NCI-H1930 (cell line): ENCODE measurements at places on chromosomes 5 and 9.
A peak's percentile ranks its signal among the peaks of the same experiment; 100 is the strongest.

DNA sequence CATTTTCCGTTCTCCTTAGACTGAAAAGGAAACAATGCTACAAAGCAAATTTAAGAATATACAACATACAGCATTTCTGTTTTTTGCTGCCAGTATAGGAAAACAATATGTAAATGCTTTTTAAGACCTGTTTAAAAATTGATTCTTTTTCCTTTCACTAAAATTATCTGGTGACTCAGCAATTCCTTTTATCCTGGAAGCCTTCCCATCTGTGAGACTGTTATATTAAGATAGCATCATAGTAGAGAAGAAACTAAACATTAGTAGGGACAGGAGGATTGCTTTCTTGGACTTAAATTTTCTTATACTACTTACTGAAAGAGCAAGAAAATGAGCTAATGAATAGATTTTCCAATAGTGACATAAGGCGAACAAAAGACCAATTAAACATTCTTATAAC, 30.0 kb upstream of the GPR21 start:
- DNase-seq, result no peak

DNA sequence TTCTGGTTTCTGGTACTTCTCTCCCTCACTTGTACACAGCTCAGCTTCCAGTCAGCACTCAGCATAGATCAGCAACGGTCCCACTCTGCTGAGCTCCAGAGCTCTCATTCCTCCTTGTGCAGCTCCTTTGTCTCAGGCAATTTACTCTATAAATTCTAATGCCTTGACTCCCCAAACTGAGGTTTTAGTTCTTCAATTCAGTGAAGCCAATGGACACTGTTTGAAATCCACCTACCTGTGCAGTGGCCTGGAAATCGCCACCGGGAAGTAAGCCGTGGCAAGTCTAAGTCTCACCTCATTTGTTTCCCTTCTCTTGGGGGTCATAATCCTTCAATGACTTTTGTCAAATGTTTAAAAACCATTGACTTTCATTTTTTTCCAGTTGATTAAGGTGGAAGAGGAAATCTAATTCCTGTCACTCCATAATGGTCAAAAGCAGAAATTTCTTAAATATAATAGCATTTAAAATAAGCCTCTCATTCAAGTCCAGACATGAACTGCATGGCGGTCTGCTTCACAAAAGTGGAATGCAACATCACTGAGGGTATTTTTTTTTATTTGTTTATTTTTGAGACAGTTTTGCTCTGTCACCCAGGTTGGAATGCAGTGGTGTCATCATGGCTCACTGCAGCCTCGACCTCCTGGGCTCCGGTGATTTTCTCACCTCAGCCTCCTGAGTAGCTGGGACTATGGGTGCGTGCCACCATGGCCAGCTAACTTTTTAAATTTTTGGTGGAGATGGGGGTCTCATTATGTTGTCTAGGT, 79.6 kb downstream of the C7 start:
- no peak for DNase-seq

- DNase-seq, result no peak
Measured at GRCh38 chr9:113580041-113580953, 116.8 kb downstream of the RGS3 start.

DNA sequence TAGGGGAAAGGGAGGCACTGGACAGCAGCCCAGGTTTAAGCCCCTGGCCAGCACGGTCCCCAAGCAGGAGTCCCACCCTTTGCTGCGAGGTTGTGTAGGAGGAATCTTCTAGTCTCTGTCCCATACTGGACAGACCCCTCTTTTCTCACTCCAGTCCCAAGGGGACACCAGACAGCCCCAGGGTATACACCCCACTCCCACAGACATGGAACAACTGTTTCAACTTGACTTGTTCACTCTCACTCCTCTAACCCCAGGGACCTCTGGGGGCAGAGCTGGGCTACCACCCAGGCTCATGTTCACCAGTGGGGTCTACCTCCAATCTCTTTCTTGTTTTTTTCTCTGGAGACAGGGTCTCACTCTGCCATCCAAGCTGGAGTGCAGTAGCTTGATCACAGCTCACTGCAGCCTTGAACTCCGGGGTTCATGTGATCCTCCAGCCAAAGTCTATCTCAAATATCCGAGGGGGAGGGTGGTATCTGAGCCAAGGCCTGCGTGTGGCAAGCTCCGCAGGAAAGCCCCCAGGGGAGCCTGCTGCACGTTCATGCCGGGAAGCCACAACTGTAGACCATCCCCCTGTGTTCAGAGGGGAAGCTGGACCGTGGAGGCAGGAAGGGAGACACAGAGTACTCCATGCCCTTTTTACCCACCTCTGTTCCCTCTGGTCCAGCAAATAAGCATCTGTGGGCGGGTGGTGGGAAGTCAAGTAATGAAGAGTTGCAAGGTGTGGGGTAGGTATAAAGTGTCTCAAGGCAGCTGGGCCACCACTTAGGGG, 1.8 kb downstream of the PTGES2 start:
- DNase-seq, result no peak

DNA sequence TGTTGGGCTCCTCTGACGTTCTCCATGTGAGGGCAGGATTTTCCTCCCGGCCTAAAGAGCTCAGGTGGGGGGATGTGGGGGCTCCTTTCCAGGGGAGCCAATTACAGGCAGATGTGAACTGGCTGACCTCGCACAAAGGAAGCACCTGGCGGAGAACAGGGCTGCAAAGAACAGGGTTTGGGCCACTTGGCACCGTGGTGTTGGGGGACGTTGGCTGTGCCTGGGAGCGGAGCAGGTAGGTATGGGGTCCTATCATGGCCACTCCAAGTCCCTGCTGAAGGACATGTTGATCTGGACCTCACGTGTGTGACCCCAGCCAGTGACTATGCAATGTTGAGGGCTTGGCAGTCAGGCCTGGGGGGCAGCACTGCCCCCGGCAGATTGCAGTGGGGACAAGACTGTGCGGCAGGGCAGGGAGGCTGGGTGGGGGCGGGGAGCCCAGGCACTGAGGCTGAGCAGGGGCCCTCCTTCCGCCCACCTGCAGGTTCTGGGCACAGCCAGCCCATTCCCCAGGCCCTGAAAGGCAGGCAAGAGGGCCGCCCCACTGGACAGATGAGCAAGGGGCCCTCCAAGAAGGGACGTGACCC, 19.4 kb downstream of the FIBCD1 start:
- DNase-seq, result no peak

- DNase-seq, result no peak
Measured at GRCh38 chr5:17275289-17276158, 58.1 kb downstream of the BASP1 start.

- DNase-seq, result peak; percentile 8
Measured at GRCh38 chr9:137672907-137673791, 54.3 kb downstream of the EHMT1 start.

GRCh38 chr9:113705928-113706519, 170.1 kb upstream of the ZNF618 start:
- DNase-seq, result no peak

GRCh38 chr9:89687188-89687587, 82.4 kb downstream of the GADD45G start:
- DNase-seq, result no peak

- DNase-seq, result no peak
Measured at GRCh38 chr5:82564963-82565362, 286.8 kb upstream of the RPS23 start.

- DNase-seq, result no peak
Measured at GRCh38 chr9:80881940-80882339, 807.4 kb downstream of the TLE1 start.

DNA sequence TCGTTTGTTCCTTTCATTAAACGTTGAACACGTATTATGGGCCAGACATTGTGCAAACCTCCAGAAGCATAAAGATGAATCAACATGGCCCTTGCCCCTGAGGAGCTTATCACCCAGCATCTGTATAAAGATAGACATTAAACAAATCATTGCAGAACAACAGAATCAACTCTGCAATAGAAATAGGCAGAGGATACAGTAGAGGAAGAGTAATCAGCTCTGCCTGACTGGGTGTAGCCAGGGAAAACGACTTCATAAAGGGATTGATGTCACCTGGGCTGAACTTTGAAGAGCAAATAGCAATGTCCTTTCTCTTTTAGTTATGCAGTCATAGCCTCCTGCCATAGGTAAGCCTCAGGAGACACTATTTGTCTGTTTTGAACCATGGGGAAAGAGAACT, 13.4 kb downstream of the RGS7BP start:
- DNase-seq, result no peak

DNA sequence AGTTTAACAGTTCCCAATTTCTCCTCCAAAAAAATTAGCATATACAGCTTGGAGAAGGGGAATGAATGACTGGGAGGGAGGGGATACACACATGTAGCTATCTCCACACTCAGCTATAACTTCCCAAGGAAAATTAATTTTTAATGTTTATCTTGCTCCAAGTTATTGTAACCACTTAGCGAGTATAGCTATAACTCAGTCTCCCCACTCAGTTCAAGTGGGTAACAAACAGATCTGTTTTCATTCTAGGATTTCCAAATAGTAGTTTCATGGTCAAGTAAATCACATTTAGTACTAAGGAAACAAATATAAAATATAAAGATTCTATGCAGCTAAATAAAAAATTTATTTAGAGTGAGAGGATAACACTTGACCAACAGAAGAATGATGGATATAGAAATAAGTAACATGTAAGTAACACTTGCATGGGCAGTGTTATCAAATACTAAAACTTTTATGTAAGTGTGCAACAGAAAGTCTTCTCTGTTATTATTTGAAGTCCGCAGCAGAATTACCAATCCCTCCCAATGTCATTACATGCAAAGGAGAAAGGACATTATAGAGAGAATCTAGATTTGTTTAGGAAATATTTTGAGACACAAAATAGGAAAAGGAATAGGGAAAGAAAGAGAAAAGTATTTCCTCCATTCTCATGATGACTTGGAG, 10.2 kb upstream of the NFIB start:
- DNase-seq, result no peak

DNA sequence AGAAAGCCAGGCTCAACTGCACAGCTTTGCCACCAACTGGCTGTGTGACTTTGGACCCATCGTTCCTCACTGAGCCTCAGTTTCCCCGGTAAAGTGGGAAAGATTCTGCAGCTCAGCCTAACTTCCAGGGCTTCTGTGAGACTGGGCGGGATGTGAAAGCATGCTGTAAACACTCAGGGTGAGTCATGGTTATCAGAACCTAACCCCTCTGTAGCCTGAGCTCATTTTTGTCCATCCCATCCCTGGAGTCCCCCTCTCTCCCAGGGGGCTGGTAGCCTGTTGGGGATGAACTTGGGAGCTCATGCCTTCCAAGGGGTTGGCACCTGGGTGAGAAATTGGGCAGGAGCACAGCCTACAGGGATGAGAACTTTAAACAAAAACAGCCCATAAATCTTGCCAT, 2.3 kb downstream of the CCDC69 start:
- DNase-seq, result no peak

DNA sequence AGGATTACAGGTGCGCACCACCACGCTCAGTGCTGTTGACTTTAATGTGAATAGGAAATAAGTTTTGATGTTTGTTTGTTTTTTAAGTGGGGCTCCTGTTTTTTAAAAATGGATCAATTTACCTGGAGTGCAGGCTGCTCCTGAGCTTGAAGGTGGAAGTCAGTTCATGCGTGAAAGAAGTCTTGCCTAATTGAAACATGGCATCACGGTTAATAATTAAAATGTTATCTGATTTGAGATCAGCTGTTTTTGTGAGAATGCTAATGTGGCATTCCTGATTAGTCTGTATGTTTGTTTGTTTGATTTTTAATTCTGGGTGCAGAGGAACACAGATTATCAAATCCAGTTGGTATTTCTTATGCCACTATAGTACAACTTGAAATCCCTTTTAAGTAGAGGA, 6.5 kb downstream of the SFXN1 start:
- DNase-seq, result no peak

GRCh38 chr9:27276193-27277030, 20.5 kb downstream of the EQTN start:
- DNase-seq, result peak; percentile 62

- no peak for DNase-seq
Measured at GRCh38 chr9:63817622-63818518, 1467.1 kb downstream of the FOXD4L5 start.

DNA sequence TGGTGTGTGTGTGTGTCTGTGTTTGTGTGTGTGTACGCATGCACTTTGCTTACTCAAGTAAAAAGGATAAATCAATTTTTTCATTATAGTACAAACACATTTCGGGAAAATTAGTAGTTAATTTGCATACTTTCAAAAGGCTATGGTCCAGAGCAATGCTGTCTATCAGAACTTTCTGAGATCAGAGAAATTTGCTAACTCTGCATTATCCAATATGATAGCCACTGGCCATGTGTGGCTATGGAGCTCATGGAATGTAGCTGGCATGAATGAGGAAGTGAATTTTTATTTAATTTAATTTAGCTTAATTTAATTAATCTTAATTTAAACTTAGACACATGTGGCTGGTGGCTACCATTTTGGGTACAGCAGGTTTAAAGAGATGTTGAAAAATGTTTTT, 289.6 kb downstream of the MAT2B start:
- no peak for DNase-seq

DNA sequence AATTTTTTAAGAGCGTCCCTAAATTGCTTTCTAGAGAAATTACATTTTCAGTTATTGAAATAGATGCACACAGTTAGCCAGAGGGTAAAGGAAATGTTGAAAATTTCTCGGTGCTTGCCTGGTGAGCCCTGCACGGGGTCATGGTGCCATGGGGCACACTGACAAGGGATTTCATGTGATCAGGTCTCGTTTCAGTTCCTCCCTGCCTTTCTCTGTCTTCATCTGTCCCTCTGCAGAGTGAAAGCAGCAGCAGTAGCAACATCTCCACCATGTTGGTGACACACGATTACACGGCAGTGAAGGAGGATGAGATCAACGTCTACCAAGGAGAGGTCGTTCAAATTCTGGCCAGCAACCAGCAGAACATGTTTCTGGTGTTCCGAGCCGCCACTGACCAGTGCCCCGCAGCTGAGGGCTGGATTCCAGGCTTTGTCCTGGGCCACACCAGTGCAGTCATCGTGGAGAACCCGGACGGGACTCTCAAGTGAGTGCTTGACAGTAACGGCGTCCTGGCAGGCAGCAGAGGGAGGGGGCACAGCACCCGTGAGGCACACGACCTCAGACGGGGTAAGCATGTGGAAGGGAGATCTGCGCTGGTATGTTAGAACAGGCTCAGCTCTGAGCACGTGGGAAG, 89.1 kb upstream of the OTULINL start:
- DNase-seq, result no peak

DNA sequence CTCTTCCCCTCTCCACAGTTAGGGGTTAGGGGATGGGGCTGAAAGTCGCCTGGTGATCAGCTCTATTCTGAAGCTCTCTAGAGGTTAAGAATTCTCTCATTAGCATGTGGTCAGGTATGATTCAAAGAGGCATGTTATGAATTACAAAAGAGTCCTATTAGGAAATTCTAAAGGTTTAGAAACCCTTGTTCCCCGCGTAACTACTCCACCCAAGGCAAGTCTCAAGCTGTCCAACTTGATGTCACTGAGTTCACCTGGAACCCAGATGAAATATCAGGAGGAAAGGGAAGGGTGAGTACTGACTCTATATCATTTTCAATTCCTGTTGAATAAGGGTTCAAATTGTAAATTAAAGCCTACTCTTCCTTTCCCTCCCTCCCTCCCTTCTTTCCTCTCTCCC, 18.1 kb upstream of the RNF145 start:
- DNase-seq, result no peak

GRCh38 chr9:119009249-119009648, 360.0 kb downstream of the BRINP1 start:
- DNase-seq, result no peak
